ENCODE measurements at places on chromosomes 16 and 17. TPM values are rescaled to one million over a fixed set of nuclear protein-coding genes. Genes with fewer than 3 reads are reported as not detected.

MRPL12 gene
- 33.7 TPM for total RNA-seq

CHST5 gene
- total RNA-seq, result 0.87 TPM

SLC5A11 gene
- not detected for total RNA-seq

SLC13A5 gene
- total RNA-seq, result not detected

PITPNM3 gene
- total RNA-seq, result 1.0 TPM

ZFHX3 gene
- 5.9 TPM for total RNA-seq

CLEC3A gene
- not detected for total RNA-seq

HBA1 gene
- total RNA-seq, result 2.2 TPM

C17orf113 gene
- 1.5 TPM for total RNA-seq

TMEM98 gene
- 8.8 TPM for total RNA-seq

MARVELD3 gene
- not detected for total RNA-seq

DHX40 gene
- total RNA-seq, result 78.2 TPM

ARL4D gene
- 84.7 TPM for total RNA-seq

INTS2 gene
- total RNA-seq, result 29.7 TPM

NPIPA8 gene
- total RNA-seq, result not detected

OSGIN1 gene
- 57.5 TPM for total RNA-seq

PRSS36 gene
- not detected for total RNA-seq

SOST gene
- not detected for total RNA-seq

JUP gene
- total RNA-seq, result 158 TPM

CTF1 gene
- total RNA-seq, result 0.92 TPM

C16orf86 gene
- not detected for total RNA-seq

FN3K gene
- 1.5 TPM for total RNA-seq

CCL8 gene
- total RNA-seq, result not detected

TBC1D3E gene
- not detected for total RNA-seq

RNU2-1 gene
- total RNA-seq, result not detected

RSAD1 gene
- 28.8 TPM for total RNA-seq

C16orf54 gene
- not detected for total RNA-seq

PRR35 gene
- not detected for total RNA-seq

ALOX12B gene
- 0.64 TPM for total RNA-seq

COG7 gene
- 22.4 TPM for total RNA-seq
